ENCODE measurements at places on chromosomes 5 and 9.

DNA sequence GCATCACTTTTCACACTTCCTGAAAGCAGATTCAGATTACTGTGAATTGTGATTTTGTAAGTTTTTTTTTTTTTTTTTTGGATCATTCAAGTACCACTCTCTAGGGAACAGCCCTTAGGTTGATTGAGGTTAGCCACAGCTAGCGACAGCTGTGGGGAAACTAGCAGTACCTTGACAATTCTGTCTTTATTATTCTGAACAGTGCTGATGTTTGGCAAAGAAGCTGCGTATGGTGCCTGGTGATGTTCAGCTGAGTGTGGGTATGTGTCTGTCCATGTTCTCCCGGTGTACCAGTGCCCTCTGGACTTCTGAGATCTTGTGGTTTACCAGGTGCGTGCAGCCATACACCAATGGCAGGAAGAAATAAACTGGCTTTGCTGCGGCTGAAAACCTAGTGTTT lies 117.3 kb upstream of the PLPPR1 start:
- DNase-seq, result peak; percentile 73

- no peak for DNase-seq
These were observed 78.4 kb downstream of the TSPAN17 start for GRCh38 chr5:176725521-176726280.

DNA sequence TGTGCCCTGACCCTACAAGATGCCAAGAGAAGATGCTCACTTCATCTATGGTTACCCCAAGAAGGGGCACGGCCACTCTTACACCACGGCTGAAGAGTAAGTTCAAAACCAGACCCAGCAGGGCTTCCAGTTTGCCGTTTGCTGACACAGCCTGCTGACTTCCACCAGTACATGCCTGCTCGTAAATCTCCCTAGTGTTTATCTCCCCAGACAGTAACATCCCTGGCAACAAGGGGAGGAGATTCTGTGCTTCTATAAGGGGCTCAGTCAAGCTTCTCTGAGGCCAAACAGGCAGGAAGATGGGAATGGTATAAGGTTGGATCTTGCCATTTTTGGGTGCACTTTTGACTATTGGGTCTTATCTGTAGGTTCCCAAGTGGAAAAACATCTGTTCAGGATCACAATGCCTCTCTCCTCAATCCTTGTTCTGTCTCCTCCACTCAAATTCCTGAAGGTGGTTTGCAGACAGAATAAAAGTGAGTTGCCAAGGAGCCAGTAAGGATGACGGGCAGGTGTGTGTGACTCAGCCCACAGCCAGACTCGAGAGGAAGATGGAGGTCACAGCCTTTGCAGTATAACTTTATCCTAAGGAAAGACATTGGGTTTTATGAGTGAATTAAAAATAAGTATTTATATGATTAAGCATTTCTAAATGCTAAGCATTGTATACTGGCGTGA lies 1.9 kb downstream of the MLANA start:
- no peak for DNase-seq

DNA sequence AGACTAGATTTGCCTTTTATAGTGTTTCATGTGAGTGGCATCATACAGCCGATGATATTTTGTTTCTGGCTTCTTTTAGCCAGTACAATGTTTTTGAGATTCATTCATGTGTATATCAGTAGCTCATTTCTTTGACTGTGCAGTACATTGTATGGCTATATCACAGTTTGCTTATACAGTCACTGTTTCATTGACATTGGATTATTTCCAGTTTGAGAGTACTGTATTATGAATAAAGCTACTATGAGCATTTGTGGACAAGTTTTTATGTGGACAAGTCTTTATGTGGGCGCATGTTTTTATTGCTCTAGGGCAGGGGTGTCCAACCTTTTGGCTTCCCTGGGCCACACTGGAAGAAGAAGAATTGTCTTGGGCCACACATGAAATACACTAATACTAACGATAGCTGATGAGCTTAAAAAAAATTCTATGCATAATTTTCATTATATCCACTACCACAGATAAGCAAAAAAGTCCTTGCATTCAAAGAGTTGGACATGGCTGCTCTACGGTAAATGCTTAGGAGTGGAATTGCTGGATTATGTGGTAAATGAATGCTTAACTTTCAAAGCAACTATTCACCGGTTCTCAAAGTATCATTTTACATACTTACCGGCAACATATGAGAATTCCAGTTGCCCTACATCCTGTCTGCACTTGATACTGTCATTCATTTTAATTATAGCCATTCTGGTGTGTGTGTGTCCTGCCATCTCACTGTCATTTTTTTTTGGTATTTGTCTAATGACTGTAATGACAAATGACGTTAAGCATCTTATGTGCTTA lies 177.8 kb downstream of the RGS3 start:
- no peak for DNase-seq

DNA sequence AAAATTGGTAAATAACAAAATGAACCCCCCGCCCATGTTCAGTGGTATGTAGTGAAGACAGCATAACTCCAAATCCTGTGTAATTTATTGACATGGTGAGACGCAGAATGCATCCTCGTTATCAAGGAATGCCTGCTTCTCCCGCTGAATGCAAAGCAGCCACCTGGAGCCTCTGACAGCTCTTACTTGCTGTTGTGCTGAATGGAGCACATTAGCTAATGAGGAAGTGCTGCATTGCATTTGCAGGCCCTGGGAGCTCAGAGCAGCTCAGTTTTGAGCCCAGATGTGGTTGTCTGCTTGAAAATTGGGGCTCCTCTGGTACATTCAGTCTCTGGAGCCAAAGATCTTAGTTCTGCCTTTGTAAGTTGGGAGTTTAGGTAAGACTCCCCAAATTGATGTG lies 28.9 kb downstream of the PLAC8L1 start:
- no peak for DNase-seq

GRCh38 chr9:125889112-125889475 lies 141.9 kb downstream of the PBX3 start:
- no peak for DNase-seq

- no peak for DNase-seq
These were observed 937 bp upstream of the SLC26A2 start for GRCh38 chr5:149959406-149960236.

DNA sequence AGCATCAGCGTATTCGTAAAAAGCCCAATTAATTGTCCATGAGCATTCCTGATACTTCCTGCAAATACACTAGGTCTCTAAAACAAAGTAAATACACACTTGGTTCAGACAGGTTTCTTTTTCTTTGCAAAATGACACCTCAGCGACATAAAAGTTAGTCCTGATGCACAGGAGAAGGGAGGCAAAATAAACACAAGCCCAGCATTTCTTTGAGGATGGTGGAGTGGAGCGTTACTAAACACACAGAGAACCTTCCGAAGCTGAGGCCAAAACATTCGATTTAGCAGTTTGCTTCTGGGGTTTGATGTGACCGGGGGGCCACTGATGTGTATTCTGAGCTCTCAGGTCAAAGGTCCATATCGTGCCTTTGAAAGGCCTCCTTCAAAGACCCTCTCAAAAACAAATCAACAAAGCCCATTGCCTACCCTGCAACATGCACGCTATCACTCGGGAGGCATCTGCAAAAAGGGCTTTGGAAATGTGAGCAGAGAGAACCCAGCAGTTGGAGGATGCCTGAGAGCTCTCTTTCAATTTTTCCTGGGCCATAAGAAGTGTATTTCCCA lies 268.4 kb upstream of the PANK3 start:
- no peak for DNase-seq

DNA sequence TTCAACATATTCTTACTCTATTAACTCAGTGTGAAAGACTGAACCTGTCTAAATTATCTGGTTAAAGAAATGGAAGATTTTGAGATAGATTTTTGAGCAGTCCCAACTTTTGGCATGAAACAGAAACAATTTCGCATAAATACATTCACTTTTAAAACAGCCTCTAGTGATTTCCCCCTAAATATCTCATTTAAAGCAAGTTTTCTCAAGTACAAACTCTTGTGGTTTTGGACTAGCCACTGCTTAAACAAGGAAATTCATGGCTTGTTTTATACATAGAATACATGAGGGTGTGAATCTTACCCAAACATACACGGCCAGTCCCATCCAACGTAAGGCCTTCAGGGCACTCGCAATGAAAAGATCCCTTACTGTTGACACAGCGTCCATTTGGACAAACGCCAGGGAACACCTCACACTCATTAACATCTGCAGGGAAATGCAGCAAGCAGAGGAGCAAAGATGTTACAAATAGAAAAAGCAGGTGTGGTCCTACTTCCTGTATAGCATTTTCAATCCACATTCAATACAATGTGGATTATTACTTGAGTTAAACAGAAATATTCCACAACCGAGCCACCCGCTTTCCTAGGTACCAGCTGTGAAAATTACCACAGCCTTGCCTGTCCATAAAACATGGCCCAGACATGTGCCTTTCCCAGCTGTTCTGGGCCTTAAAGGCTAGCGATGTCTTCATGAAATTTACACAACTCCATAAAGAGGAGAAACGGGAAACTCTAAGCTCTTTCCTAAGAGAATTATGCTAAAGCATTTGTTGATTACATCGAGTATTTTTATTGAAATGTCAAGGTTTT lies 188.8 kb downstream of the FBN2 start:
- DNase-seq, result no peak

DNA sequence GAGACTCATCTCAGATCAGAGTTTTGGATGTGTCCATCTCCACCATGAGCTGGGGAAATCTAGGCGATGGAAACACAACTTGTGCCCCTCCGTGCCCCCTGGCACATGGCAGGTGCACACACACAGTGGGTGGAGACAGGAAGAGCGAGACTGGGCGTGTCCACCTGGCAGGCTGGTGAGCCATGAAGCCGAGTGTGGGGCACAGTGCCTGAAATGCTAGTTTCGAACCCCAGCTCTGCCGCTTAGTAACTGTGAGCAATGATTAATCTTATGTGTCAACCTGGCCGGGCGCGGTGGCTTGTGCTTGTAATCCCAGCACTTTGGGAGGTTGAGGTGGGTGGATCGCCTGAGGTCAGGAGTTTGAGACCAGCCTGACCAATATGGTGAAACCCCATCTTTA lies 80.8 kb upstream of the RNU6ATAC start:
- DNase-seq, result no peak

DNA sequence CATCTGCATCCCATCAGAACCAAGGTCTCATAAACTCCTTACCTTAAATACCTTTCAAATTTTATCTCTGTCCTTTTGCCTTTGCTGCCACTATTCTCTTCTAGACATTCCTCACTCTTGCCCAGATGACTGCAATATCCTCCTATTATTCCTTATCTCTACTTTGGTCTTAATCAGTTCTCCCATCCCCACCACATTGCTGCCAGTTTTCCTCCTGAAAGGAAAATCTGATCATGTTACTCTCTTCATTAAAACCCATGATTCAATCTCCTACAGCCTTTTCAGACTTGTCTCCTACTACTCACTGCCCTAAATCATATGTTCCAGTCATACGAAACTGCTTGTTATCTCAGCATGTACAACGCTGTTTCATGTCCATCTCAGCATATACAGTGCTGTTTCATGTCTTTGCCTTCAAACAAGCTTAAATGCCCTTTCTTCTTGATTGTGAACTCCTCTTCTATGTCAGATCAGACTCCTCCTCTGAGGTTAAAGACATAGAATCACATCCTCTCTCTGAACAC lies 152.6 kb upstream of the FST start:
- no peak for DNase-seq

GRCh38 chr5:98569288-98569687 lies 204.2 kb upstream of the RGMB start:
- no peak for DNase-seq

- no peak for DNase-seq
These were observed 44.3 kb downstream of the UBE2QL1 start for GRCh38 chr5:6492934-6493333.

DNA sequence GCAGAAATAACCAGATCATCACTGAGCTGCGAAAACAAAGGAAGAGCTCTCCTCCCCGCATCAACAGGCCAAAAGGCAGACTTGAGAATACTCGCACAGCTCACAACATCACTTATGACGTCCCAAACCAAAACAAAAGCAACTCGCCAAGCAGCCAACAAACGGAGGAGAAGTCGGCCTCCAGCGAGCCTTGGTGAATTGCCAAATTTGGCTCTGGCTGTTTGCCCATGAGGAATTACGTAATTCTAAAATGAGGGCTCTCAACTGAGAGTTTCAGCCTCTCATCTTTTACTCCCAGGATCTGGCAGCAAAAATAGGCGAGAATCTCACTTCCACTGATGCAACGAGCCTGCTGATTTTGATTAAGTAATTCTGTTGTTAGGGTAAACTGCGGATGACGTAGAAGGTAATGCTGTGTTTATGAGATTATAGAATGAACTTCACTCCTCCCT lies 51.7 kb upstream of the SEMA6A start:
- DNase-seq, result peak; percentile 52

- no peak for DNase-seq
These were observed 102.1 kb upstream of the C9orf72 start for GRCh38 chr9:27675354-27675753.

- DNase-seq, result no peak
These were observed 43.3 kb upstream of the RASEF start for GRCh38 chr9:83106263-83106662.

DNA sequence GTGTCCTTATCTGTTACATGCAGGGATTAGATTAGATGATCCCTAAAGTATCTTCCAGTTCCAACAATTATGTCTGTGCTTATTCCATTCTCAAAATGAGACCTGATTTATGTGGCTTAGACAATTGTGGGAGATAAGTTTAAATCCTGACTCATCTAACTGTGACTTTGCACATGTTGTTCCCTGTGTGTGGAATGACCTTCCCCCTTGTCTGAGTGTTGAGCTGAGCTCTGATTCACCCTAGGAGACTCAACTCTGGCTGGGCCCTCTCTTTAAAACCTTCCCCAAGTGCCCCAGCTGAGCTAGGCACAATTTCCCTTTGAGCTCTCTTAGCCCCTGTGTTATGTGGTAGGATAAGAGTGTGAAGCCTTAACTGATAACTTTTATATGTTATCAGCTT lies 118.9 kb upstream of the ELL2 start:
- DNase-seq, result no peak

GRCh38 chr9:37433867-37434371 lies 11.4 kb downstream of the GRHPR start:
- DNase-seq, result no peak

DNA sequence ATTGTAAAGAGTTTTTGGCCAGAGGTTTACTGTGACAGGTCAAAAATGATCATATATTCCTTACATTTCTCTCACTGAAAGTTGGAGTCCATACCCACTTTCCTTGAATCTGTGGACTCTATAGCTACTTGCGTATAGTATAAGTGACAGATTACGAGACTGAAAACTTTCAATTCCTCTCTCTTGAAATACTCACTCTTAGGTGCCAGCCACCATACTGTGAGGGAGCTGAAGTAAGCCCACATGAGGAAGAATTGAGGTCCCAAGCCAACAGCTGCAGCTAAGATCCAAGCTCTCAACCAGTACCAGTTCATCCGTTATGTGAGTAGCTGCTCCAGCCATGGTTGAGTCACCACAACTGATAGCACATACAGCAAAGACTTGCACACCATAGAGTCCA lies 128.1 kb upstream of the FAM174A start:
- DNase-seq, result no peak
